ENCODE measurements at places on chromosomes 6 and 20.

DNA sequence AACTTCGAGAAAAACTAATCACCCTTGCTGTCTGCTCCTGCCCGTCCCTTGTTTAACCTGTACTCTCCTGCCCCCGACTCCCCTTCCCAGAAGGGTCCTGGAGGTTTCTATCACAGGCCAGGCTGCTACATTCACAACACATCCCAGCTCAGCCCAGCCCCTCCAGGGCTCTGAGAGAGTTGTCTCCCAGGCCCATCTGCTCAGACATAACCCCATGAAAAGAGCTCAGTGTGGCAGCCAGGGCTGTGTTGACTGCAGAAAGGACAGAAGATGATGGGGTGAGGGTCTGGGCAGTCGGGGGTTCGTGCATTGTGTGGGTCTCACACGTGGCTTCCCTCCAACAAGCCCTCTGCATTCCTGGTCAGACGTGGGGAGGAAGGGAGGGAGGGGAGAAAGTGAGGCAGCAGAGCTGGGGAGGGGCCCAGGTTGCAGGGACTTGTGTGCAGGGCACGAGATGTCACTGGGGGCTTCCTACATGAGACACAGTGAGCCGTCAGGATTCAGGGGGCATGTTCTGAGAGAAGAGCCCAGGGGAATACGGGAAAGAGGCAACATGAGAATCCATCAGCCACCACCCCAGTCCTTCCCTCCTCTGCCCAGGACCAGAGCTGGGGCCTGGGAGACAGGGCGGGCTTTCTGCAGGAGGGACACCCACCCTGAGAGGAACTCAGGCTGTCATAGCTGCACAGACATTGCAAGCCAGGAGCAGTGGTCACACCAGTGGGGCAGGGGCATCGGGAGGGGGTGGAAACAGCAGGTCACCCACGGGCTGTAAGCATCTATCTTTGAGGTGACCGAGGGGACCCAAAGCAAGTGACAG lies 372.9 kb downstream of the PREX1 start:
- no peak for DNase-seq

- DNase-seq = no peak
These were observed 228.1 kb upstream of the CITED2 start for GRCh38 chr6:139602577-139602976.

- DNase-seq = no peak
These were observed 277.5 kb downstream of the PTPRK start for GRCh38 chr6:128242765-128243403.

- no peak for DNase-seq
These were observed 100.7 kb upstream of the SCP2D1 start for GRCh38 chr20:18712882-18713281.

- no peak for DNase-seq
These were observed 637 bp upstream of the RPF2 start for GRCh38 chr6:110981202-110981600.

DNA sequence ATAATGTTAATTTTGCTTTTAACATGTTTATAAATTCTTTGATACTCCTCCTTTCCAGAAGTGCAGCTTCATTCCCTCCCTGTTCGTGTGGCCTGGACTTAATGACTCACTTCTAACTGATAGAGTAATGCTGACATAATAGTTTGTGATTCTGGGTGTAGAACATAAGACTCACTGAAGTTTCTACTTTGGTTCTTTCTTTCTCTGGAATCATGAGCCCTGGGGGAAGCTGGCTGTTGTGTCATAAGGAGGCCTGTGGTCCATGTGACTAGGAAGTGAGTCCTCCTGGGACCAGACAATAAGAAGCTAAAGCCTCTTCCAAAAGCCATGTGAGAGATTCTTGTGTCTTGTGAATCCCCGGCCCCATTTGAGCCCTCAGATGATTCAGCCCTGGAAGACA lies 30.5 kb upstream of the HLA-G start:
- no peak for DNase-seq

DNA sequence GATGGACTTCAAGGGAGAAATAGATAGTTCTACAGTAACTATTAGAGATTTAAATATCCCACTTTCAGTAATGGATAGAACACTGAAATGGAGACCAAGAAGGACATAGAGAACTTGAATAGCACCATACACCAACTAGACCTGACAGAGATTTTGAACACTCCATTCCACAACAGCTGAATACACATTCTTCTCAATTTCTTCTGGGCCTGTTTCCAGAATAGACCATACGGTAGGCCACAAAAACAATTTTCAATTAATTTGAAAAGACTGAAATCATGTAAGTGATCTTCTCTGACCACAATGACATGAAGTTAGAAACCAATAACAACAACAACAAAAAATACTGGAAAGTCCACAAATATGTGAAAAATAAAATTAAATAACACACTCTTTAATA lies 979.1 kb upstream of the FLRT3 start:
- no peak for DNase-seq

DNA sequence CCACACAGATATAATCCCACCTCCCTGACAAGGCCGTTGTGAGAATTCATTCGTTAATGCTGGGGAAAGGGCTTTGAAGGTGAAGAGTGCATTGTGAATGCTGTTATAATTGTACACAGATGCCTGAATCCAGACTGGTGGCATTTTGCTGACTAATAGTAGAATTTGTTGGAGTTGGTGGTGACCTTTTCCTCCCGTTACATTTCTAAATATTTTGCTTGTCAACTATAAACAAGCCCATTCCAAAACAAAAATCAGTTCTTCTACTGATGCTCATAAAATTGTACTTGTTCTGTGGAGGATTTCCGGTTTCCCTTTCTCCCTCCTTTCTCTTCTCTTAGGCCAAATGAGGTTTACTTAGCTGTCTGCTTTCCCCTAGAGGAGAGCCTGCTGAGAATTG lies 253.1 kb upstream of the SUPT3H start:
- DNase-seq = no peak

GRCh38 chr6:130529569-130530149 lies 163.8 kb downstream of the TMEM200A start:
- DNase-seq = no peak

- DNase-seq = no peak
These were observed 41.3 kb downstream of the NCOA3 start for GRCh38 chr20:47543006-47543431.

- no peak for DNase-seq
These were observed 51.3 kb downstream of the KLHL32 start for GRCh38 chr6:96975852-96976251.

- no peak for DNase-seq
These were observed 17.7 kb upstream of the RIPOR3 start for GRCh38 chr20:50708845-50709635.
